ENCODE measurements at places on chromosomes 16 and 17.

- DNase-seq, result no peak
Measured at GRCh38 chr16:53457670-53458069, 23.4 kb downstream of the RBL2 start.

DNA sequence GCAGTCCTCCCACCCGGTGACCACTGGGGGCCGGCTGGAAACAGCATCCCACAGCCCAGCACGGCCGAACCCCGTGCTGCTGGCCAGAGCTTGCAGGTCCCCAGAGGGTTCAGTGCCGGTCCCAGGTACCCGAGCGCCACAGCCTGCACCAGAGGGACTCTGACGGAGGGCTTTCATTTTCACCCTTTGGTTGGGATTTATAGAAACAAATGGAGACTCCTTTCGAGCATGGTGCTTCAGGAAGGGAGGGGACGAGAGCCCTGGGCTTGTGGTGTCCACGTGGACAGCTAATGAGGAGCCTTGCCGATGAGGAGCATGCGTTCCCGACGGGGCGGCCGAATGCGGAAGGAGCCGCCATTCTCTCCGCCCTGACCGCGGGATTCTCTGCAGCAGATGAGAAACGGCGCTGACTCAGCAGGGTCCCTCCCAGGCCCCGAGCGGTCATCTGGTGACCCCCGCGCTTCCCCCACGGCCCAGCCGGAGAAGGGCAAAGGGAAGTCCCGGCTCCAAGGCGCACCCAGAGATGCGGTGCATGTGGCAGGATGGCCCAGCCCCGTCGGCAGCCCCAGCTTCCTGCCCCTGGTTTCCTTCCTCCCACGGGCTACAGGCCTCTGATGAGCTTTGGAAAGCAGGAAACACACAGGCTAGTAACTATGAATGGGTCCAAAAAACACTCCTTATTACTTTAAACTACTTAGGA is 9.8 kb downstream of the SLC38A10 start:
- peak; percentile 84 for DNase-seq

- DNase-seq, result no peak
Measured at GRCh38 chr16:83200005-83200779, 573.4 kb downstream of the CDH13 start.

- no peak for DNase-seq
Measured at GRCh38 chr16:71882505-71883167, 1.3 kb downstream of the ZNF821 start.

- DNase-seq, result no peak
Measured at GRCh38 chr17:74088285-74088933, 115.1 kb upstream of the RPL38 start.
